8988T (cell line): ENCODE measurements at places on chromosomes 11 and 22.

- DNase-seq: no peak
Observed at GRCh38 chr11:113519989-113520613, 44.9 kb upstream of the DRD2 start.

DNA sequence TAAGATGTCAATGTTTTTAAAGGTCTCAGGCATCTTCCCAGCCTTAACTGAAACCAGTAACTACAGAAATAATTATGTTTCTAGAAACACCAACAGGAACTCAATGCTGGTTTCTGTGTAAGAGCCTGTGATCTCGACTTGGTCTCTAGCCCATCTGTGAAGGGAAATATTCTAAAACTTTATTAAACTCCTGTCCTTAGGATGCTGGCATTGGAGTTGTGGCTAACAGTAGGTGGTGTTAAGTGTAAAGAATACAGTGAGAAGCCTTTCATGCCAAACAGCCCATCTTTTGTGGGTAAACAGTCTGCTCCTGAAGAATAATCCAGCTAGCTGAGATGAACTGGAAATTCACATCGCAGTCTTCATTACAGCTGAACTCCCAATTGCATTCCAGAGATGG lies 133.2 kb downstream of the ADAMTS15 start:
- DNase-seq: no peak

GRCh38 chr11:96969251-96969650 lies 579.4 kb downstream of the JRKL start:
- no peak for DNase-seq

GRCh38 chr11:78451371-78452150 lies 33.9 kb upstream of the GAB2 start:
- DNase-seq: no peak

GRCh38 chr22:23539135-23539838 lies 40.8 kb downstream of the IGLL1 start:
- no peak for DNase-seq

DNA sequence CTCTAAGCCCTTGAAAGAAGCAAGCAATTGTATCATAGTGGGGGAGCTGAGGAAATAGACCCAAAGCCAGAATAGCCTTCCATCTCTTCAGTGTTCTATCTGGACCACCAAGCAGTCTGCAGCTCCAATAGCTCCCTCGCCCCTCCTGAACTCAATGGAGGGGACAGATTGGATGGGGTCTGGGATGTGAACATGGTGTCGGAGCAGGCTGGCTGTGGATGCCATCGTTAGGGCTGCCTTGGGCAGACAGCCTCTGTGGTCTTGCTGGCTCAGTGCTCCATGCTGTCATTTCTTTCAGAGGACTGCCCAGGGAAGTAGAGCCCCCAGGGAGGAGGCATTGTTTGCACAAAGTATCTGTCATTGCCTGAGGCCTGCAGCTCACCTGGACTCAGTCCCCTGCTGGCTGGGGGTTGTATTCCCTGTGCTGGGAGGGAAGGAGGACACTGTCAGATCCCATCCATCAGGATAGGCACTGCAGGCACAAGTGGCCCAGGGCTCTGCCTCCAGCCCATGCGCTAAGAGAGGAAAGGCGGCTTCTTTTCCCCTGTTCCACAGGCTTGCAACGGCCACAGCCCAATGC lies 537.7 kb downstream of the BUD13 start:
- no peak for DNase-seq

GRCh38 chr22:24157822-24158135 lies 23.5 kb upstream of the SUSD2 start:
- no peak for DNase-seq

DNA sequence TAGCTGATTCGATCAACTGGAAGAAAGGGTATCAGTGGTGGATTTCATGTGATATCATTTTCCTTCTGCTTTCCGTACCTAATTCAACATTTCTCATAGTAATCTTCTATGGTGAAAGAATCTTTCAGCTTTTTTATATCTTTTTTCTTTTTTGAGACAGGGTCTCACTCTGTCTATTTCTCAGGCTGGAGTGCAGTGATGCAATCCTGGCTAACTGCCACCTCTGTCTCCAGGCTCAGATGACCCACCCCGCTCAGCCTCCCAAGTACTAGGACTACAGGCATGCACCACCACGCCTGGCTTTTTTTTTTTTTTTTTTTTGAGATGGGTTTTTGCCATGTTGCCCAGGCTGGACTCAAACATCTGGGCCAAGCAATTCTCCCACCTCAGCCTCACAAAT lies 18.6 kb upstream of the CHORDC1 start:
- no peak for DNase-seq

GRCh38 chr11:118609380-118610224 lies 2.2 kb downstream of the PHLDB1 start:
- no peak for DNase-seq

DNA sequence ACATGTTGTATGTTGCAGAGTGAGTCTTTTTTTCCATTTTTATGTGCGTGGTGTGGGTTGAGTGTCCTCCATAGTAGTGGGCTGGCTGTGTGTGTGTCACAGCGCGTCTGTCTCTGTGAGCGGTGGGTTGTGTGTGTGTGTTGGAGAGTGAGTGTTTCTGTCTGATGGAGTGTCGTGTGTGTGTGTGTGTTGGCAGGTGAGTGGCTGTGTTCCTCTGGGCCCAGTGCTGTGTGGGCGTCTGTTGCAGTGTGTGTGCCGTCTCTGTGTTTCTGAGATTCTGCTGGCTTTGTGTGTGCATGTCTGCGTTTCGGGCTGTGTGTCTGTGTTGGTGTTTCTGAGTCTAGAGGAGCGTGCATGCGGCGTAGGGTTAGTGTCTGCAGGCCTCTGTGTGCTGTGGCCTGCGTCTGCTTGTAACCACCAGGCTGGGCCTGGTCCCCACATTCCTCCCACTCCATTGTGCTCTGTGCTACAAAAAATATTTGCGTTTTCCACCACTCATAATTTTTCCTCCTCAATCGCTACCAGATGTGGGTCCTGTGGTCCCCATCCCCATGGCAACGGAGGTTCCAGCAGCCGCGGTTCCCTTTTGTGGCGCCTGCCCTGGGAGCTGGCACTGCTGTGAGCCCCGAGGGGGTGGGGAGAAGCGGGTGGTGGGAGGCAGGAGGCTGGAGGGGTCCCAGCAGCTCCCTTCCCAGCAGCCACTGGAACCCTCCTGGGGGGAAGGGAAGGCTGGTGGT lies 15.2 kb downstream of the SCARF2 start:
- DNase-seq: no peak

DNA sequence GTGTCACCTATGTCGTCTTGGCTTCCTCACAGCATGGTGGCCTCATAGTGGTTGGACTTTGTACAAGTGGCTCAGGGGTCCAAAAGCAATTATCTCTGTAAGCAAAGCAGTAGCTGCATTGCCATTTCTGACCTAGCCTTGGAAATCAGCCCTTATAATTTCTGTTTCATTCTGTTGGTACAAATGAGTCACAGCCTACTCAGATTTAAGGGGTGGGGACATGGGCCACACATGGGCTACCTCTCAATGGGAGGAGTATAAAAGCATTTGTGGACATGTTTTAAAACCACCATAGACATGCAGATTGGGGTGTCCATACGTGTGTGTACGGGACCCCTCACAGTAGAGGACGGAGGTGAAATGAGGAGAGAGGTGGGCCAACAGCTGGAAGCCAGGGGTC lies 41.6 kb downstream of the CHRDL2 start:
- DNase-seq: no peak

DNA sequence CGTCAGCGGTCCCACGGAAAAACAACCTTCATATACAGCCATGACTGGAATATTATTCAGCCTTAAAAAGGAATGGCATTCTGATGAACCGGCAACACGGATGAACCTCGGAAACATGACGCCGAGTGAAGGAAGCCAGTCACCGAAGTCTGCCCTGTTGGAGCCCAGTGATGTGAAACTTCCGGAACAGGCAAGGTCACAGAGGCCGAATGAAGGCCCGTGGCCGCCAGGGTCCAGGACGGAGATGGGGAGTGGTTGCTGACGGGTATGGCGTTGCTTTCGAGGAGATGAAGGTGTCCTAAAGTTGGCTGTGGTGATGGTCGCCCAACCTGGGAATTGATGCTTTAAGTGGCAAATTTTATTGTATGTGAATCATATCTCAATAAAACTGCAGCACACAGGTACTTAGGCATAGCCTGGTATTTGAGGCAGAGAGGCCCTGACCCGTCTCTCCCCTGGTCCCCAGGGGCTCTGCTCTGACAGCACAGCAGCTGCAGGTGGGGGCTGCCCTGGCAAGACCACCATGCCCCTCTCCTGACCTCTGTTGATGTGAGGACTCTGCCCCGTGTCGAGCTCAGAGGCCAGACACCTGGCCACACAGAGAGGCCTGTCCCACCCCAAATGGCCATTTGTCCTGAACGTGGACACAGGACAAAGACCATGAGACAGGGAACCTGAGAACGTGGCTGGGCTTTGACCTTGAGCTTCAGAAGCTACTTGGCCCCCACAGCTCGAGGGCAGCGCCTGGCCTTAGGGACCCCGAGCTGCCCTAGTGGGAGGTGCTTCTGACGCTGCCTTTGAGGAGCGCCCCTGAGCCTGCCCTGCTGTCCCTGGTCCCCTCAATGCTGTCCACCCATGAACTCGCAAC lies 1090.8 kb downstream of the BRD1 start:
- no peak for DNase-seq

GRCh38 chr11:19447150-19447566 lies 206.4 kb upstream of the E2F8 start:
- DNase-seq: no peak

DNA sequence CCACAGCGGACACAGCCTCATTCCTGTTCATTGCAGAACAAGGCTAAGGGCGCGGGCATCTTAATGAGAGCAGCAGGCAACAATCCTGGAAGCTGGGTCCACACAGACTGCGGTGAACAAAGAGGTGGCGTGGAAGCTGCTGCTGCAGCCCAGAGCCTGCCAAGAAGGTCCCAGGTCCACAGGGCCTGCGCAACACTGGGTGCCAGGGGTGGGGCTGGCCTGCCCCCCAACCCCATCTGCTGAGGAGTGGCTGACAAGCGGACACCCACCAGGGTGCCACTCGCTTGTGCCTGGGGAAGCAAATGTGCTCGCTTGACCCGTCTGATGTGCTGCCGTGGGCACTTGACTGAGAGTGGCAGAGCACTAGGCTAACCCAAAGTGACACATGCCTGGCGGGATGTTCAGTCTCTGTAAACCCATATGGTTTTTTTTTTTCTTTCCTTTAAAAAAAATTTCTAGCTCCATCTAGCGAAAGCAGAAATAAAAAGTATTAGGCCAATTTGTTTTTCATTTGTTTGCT lies 83.2 kb upstream of the PITPNB start:
- DNase-seq: no peak
